Activated CD4-positive, alpha-beta T cell treated with anti-CD3 and anti-CD28 coated beads for 48 hours (primary cell): ENCODE measurements at places on chromosomes 5 and 9.

DNA sequence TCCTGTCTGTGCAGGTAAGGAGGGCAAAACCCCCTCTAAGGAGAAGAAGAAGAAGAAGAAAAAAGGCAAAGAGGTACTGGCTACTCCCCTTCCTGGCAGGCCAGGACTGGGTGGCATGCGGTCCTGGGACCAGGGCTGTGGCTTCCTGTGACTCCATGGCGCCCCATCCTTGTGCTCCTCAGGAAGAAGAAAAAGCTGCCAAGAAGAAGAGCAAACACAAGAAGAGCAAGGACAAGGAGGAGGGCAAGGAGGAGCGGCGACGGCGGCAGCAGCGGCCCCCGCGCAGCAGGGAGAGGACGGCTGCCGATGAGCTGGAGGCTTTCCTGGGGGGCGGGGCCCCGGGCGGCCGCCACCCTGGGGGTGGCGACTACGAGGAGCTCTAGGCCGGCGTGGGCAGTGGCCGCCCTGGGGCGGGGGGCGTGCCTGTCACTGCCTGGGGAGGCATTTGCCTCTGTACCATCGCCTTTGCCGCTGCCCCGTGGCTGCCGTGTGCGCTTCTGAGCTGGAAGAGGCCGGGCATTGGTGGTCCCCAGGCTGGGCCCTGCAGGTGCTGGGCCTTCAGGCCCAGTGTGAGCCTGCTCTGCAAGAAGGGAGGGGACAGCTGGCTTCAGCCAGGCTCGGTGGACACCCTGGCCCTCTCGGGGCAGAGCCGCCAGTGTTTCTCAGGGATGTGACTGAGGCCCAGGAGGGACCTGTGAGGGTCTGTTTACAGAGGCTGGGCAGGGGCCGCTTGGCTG lies 2.0 kb upstream of the AJM1 start:
- DNase-seq, result no peak

DNA sequence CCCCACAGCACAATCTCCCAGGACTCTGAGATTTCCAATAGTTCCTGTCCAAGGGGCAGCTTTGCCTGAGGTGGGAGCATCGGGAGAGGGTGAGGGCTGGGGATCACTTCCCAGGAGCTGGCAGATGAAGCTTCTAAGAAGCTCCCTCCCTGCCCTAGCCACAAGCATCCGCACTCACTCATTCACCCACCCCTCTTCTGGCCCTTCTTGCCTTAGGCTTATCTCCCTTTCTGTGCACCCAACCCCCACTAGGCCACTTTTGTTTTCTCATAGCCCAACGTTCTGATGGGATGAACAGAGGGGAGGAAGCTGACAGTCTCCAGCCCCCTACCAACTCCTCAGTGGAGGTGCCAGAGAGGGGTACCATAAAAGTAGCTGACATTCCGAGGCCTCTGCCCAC lies 3.7 kb upstream of the PCDH1 start:
- DNase-seq, result no peak

DNA sequence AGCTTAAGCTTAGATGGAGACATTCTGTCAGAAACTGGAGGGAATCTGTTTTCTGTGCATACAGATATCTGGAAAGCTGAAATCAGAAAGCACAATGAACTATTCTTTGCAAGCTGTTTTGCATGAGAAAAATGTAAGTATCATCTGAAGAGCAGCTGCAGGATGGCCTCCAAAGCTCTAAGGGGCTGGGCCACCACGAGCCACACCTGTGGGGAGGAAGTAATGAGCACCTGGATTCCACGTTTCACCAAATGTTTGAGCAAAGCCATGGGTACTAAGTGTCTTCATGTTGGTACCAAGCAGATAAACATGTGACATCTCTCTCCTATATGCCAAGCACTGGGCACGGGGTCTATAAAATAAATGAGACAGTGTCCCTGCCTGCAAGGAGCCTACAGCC lies 199.3 kb downstream of the TTLL11 start:
- DNase-seq, result no peak

DNA sequence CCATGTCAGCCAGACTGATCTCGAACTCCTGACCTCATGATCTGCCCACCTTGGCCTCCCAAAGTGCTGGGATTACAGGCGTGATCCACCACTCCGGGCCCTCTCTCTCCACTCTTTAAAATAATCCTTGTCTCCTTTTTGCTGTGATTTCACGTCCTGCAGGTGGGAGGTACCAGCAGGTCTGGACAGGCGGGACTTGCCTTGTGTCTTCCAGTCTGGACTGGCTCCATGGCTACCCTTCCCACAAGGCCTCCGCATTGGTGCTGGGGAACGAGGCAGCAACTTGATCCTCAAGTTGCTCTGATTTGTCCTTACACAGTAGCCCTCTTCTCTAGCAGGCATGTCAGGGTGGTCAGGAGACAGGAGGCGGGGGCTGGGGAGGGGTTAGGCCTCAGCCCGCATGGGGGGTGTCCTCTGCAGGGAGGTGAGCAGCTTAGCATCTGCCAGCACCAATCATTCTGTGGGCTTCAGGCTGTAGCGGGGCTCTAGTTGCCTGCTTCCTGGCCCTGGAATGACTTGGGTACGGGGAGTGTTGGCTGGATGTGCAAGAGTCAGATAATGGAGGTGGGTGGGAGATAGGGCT lies 54.3 kb downstream of the TENT4A start:
- DNase-seq, result no peak

GRCh38 chr9:94990897-94991561 lies 264.5 kb downstream of the AOPEP start:
- no peak for DNase-seq

GRCh38 chr5:135203593-135204036 lies 169.6 kb upstream of the PITX1 start:
- DNase-seq, result no peak

- DNase-seq, result no peak
These were observed 3.7 kb upstream of the GTF3C5 start for GRCh38 chr9:133027134-133027533.

DNA sequence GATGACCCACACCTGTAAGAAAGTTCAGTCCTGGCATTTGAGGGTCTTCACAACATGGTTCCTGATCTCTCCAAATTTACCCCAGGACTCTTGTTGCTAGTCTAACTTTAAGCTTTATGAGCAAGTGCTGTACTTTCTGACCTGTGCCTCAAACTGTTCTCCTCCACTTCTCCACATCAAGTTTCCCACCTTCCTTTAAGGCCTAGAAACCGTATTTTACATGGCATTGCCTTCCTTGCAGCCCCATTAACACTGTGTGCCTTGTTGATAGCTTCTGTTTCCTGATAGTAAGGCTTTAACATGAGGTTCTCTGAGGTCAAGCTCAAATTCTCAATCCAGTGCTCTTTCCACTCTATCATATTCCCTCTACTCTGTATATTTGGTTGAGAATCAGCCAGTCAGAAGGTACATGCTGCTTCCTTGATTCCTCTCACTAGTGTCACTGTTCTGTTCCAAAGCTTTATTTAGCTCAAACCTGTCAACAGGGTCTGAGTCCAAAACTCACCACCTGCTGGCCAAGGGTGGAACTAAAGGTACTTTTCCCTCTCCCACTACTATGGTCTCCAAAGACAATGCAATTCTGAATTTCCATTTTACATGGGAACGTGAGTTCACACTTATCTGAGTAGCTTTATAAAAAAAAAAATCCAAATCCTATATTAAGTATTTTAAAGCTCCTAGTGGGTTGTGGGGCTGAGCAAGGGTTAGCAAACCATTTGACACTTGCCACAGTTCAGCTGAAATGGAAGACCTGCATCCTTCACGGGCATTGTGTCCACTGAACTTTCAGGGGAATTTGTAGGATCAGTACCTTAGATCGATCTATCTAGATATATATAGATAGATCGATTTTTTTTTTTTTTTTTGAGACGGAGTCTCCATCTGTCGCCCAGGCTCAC lies 21.1 kb downstream of the VCP start:
- peak; percentile 69 for DNase-seq

DNA sequence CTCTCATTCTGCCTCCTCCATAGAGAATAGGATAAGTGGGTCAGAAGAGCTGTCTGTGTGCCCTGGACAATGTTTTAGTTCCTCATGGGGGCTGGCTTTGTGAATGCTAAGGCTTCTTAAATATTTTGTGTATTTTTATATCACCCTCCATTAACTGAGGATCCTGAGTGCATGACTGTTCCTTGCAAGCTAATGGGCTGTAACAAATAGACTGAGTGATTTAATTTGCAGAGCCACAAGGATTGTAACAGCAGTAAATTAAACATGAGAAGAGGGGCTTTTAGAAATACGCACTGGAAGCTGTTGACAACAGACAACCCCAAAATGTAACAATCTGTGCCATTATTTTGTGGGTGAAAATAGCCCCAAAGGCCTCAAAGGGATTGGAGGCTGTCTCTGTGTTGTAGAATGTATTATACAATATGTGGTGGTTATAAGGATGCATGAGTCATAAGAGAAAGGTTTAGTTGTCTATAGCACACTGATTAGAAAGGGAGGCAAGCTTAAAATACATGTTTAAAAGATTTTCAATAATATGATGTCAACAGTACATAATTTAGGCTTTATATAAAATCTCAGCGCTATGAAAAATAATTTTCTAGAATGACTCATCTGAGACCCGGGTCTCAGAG lies 152.7 kb upstream of the ACTBL2 start:
- no peak for DNase-seq

DNA sequence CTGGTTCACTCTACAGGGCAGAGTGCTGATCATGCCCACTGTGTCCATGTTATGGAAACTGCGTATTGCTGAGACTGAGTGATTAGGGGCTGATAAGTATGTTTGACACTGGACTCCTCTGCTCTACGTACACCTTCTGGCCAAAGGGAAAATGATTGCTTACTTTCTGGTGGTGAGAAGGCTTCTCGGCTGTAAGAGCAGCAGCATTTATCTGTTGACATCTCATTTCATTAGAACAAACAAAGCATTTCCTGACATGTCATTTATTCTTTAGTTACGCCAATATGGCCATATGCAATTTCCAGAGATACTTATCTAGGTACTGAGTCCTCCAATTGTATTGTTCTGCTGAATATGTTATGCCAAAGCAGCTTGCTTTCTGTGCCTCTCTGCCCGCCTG lies 5.6 kb downstream of the FAXDC2 start:
- DNase-seq, result no peak

- no peak for DNase-seq
These were observed 544 bp downstream of the FNBP1 start for GRCh38 chr9:130042406-130042884.

- no peak for DNase-seq
These were observed 225.5 kb upstream of the ZNF462 start for GRCh38 chr9:106637486-106637885.

DNA sequence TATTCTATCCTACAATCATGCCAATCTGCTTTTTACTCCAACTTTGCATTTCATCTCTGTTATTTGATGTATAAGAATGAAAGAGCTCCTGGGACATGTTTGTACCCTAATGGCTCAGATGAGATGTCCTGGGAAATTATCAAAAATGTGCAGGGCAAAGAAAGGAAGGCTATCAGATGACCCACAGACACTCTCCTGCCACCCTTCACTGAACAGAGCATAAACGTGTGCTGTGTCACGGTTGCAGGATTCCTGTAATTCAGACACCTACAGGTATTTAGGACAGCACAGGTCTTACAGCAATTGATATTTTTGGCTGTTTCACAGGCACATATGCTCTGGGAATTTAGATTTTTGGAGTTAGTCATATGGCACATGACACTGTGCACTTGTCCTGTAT lies 149.2 kb upstream of the GAS1 start:
- no peak for DNase-seq

- DNase-seq, result no peak
These were observed 147.2 kb downstream of the ISOC1 start for GRCh38 chr5:129241755-129242154.

DNA sequence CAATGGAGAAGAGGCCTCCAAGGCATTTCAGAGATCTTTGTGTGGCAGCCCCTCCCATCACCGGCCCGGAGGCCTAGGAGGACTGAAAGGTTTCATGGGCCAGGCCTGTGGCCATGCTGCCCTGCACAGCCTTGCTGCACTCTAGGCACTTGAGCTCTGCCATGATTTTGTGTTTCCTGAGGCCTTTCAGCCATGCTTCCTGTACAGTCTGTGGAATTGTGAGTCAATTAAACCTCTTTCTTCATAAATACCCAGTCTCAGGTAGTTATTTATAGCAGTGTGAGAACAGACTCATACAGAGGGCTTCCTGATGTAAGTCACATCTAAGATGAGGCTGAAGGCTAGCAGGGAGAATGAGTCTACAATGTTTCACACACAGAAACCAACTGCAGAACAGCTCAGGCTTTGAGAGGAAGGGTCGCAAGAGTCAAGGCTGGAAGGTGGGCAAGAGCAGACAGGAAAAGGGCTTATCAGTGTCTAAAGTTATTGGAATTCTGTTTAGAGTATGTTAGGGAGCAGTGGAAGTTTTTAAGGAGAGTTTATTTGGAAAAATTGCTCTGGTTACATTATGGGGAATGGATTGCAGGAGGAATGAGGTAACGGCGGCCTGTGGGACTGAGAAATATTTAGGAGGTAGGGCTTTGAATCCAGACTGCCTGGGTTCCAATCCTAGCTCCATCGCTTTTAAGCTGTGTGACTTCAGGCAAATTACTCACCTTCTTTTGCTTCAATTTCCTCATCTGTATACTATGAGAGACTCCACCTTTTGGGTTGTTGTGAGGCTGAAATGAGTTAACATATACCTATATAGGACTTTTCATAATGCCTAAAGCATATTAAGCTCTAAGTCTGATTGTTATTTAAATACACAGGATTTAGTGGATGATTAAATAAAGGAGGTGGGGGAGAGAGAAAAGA lies 291.2 kb downstream of the CWC27 start:
- DNase-seq, result no peak

GRCh38 chr9:133852431-133852830 lies 114.3 kb upstream of the SARDH start:
- no peak for DNase-seq

DNA sequence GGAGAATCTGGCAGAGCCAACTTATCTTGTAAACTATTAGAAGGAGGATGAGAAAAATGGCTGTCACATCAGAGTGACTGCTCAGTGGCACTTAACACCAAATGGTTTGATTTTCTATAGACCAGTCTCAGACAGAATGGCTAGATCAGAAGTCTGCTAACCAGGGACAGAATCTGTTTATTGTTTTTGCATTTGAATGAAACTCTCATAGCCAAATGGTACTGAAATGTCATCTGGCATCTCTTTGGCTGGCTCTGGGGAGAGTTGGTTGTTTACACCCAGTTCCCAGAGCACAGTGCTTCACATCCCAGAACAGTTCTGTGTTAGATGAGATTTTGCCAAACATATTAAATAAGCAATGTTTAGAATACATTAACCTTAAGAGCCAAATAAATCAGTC lies 106.6 kb upstream of the HMHB1 start:
- DNase-seq, result no peak

GRCh38 chr5:145350513-145350912 lies 484.6 kb downstream of the PRELID2 start:
- DNase-seq, result no peak

GRCh38 chr9:116360989-116361388 lies 207.4 kb downstream of the PAPPA start:
- DNase-seq, result no peak

GRCh38 chr5:124725622-124726258 lies 20.7 kb downstream of the ZNF608 start:
- no peak for DNase-seq

GRCh38 chr5:79186021-79186420 lies 49.9 kb upstream of the JMY start:
- DNase-seq, result no peak

GRCh38 chr9:87434366-87434765 lies 63.3 kb upstream of the DAPK1 start:
- DNase-seq, result no peak

GRCh38 chr5:143445776-143446175 lies 42.3 kb upstream of the NR3C1 start:
- DNase-seq, result no peak

GRCh38 chr9:77569335-77569734 lies 78.8 kb downstream of the GNA14 start:
- DNase-seq, result no peak
